ENCODE measurements at places on chromosomes 2 and 18. TPM values are rescaled to one million over a fixed set of nuclear protein-coding genes. Genes with fewer than 3 reads are reported as not detected.

ZBTB7C gene
- 2.3 TPM for total RNA-seq

DNA sequence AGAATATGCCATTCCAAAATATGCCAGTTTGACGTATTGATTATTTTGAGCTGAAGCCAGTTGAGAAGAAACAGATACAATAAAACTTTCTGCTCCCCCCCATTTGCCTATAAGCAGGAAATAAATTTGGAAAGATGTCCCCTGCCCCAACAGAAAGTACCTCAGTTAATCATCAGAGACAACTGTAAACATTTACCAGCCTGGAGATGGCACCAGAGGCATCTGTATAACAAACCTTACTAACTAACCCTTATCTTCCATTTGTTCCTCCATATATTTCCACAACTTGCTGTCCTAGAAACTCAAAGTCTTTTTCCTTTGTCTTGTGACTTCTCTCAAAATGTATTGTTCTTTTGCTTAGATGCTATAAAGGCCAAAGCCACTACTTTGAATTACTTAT is 93.8 kb downstream of the AKAIN1 start:
- H3K36me3 ChIP-seq, result no peaks in the 10 kb centered on the region
- DNase-seq, result no peak
- no peak overlapping the region for H3K4me3 ChIP-seq
- no peaks in the 10 kb centered on the region for H3K27me3 ChIP-seq

DNA sequence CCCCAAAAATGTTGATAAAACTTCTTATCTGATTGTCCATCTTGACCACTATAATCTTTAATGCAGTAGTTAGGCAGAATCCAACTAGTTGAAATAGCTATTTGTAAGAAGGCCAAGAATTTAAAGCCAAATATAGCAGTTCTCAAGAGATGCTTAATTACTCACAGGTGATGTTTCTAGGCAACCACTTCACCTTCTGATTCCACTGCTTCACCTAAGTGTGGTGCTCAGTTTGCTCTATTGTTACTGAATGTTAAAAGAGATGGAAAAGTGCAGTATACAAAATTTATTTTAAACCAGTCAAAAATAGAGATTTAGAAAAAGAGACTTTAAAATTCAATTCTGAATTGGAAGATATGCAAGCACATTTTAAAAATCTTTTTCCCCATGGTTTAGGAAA is 539.4 kb downstream of the ZNF804A start:
- no peaks in the 10 kb centered on the region for H3K4me1 ChIP-seq
- H3K27me3 ChIP-seq, result no peaks in the 10 kb centered on the region
- no peak overlapping the region for H3K27ac ChIP-seq
- DNase-seq, result no peak

DNA sequence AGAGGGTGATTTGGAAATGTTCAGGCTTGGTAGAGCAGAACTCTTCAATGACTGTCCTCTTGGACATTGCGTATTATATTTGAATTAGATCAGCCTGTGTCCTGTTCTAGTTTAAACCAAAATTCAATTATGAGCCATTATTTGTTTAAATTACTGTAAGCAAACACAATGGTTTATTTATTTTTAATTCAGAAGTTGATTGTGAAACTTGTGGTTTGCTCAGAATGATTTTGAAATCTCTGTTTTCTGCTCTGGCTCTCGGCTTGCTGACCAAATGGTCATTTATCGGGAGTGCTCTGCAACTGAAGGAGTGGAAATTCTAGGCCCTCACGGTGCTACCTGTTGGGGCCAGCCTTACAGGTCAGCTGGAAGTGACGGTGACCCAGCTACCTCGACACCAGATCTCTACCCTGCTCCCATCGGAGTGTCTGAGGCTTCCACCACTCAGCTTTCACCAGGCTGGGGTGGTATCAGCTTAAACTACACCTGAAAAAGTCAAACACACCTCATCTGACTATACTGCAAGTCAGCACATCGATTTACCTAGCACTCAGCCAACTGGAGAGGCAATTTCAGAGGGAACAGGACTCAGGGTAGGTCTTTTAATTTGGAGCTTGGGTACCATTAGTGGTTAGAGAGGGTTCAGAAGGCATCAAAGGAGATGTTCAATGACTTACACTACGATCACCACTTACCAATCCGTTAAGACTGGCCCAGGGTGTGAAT is 36.8 kb upstream of the GPD2 start:
- H3K4me1 ChIP-seq, result peaks cover 14% of the 10 kb centered on the region
- H3K27ac ChIP-seq, result peak overlapping the region; percentile 94
- peak; percentile 36 for DNase-seq
- no peaks in the 10 kb centered on the region for H3K36me3 ChIP-seq
- no peaks in the 10 kb centered on the region for H3K27me3 ChIP-seq
- no peak overlapping the region for H3K4me3 ChIP-seq

SUCLG1 gene
- total RNA-seq, result 89.2 TPM

- peak overlapping the region; percentile 32 for H3K27ac ChIP-seq
- no peak overlapping the region for H3K4me3 ChIP-seq
- H3K27me3 ChIP-seq, result no peaks in the 10 kb centered on the region
- DNase-seq, result no peak
Measured at GRCh38 chr18:9701609-9702349, 6.3 kb upstream of the RAB31 start.

DNA sequence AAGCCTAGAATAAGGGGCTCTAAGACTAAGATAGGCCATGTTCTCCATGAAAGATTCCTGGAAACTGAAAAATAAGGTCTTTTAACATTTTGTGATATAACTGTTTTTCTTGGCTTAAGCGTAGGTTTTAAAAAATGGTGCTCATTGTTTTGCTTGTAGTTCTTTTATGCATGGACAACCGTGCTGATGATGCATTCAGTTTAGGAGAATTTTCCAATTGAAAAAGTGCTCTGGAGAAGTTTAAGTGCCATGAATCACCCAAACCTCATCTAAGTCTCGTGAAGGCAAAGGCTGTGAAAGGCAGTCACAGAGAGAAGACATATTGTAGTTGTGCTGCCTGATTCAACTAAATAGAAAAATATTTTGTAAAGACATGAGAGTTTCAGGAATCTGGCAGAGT is 111.8 kb upstream of the GAREM1 start:
- H3K4me3 ChIP-seq, result no peak overlapping the region
- no peak for DNase-seq
- H3K27me3 ChIP-seq, result no peaks in the 10 kb centered on the region
- no peaks in the 10 kb centered on the region for H3K36me3 ChIP-seq

TCF23 gene
- 0.66 TPM for total RNA-seq

FER1L5 gene
- total RNA-seq, result 0.78 TPM

GRCh38 chr2:191747170-191747530 is 69.2 kb downstream of the NABP1 start:
- no peaks in the 10 kb centered on the region for H3K27me3 ChIP-seq
- no peaks in the 10 kb centered on the region for H3K4me1 ChIP-seq
- no peak overlapping the region for H3K4me3 ChIP-seq
- H3K36me3 ChIP-seq, result no peaks in the 10 kb centered on the region
- no peak for DNase-seq
- no peak overlapping the region for H3K27ac ChIP-seq

SCN1A gene
- not detected for total RNA-seq

EMILIN1 gene
- total RNA-seq, result 24.1 TPM

DNA sequence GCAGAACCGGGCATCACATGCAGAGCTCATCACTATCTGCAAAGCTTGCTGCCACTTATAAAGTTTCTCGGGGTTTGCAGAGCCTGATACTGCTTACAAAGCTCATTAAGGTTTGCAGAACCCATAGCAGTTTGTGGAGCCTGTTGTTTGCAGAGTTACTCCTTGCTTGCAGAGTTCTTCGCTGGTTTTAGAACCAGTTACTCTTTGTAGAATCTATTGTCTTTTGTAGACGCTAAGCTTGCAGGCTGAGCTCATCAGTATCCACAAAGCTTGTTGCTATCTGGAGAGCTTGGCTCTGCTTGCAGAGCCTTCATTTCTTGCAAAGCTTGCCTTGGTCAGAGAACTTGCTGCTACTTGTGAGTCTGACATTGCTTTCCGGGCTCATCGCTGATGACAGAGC is 106.9 kb downstream of the CELF4 start:
- H3K27me3 ChIP-seq, result no peaks in the 10 kb centered on the region
- no peak overlapping the region for H3K27ac ChIP-seq
- no peaks in the 10 kb centered on the region for H3K36me3 ChIP-seq
- H3K4me1 ChIP-seq, result peaks cover 2% of the 10 kb centered on the region
- H3K4me3 ChIP-seq, result no peak overlapping the region
- DNase-seq, result no peak

- H3K27ac ChIP-seq, result no peak overlapping the region
- DNase-seq, result no peak
- no peaks in the 10 kb centered on the region for H3K4me1 ChIP-seq
- no peak overlapping the region for H3K4me3 ChIP-seq
- no peaks in the 10 kb centered on the region for H3K36me3 ChIP-seq
Measured at GRCh38 chr2:5360081-5360480, 332.1 kb upstream of the SOX11 start.

DNA sequence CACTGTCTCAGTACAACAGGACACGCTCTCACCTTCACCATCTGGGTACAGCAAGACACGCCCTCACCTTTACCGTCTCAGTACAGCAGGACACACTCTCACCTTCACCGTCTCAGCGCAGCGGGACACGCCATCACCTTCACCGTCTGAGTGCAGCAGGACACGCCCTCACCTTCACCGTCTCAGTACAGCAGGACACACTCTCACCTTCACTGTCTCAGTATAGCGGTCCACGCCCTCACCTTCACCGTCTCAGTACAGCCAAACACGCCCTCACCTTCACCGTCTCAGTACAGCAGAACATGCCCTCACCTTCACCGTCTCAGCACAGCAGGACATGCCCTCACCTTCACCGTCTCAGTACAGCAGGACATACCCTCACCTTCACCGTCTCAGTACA is 109.9 kb upstream of the CTDP1 start:
- H3K4me3 ChIP-seq, result no peak overlapping the region
- H3K36me3 ChIP-seq, result no peaks in the 10 kb centered on the region
- H3K27ac ChIP-seq, result no peak overlapping the region

GRCh38 chr2:2850218-2850755 is 519.2 kb upstream of the MYT1L start:
- H3K4me1 ChIP-seq, result peaks cover 31% of the 10 kb centered on the region
- no peak overlapping the region for H3K4me3 ChIP-seq
- H3K36me3 ChIP-seq, result no peaks in the 10 kb centered on the region
- no peak for DNase-seq
- H3K27ac ChIP-seq, result no peak overlapping the region

- H3K27ac ChIP-seq, result no peak overlapping the region
- no peak overlapping the region for H3K4me3 ChIP-seq
- H3K36me3 ChIP-seq, result no peaks in the 10 kb centered on the region
- H3K27me3 ChIP-seq, result no peaks in the 10 kb centered on the region
- peaks cover 5% of the 10 kb centered on the region for H3K4me1 ChIP-seq
- no peak for DNase-seq
Measured at GRCh38 chr18:58970943-58971790, 106.5 kb downstream of the ZNF532 start.

- no peaks in the 10 kb centered on the region for H3K4me1 ChIP-seq
- DNase-seq, result no peak
- no peak overlapping the region for H3K27ac ChIP-seq
- no peaks in the 10 kb centered on the region for H3K27me3 ChIP-seq
- H3K4me3 ChIP-seq, result no peak overlapping the region
- H3K36me3 ChIP-seq, result peaks cover 2% of the 10 kb centered on the region
Measured at GRCh38 chr18:49227441-49228165, 232.8 kb downstream of the DYM start.

SPP2 gene
- total RNA-seq, result not detected

DNA sequence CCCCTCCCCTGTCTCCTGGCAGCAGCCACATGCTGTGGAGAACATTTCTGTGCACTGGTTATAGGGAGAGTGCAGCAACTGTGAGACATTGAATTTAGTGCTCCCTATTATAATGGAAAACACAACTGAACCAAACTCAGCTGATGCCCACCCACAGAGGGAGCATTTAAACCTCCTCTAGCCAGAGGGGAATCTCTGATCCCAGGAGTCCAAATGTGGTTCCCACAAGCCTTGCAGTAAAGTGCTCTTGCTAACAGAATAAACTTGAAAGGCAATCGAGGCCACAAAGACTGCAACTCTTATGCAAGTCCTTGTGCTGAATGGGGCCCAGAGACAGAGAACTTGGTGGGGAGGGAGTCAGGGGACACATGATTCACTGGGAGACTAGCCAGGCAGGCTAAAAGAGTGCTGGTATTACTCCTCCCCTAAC is 638.8 kb upstream of the VRK2 start:
- no peak overlapping the region for H3K27ac ChIP-seq
- no peaks in the 10 kb centered on the region for H3K27me3 ChIP-seq
- no peaks in the 10 kb centered on the region for H3K36me3 ChIP-seq

PID1 gene
- 13.8 TPM for total RNA-seq

- H3K4me1 ChIP-seq, result peaks cover 8% of the 10 kb centered on the region
- H3K4me3 ChIP-seq, result no peak overlapping the region
- no peaks in the 10 kb centered on the region for H3K36me3 ChIP-seq
- H3K27me3 ChIP-seq, result no peaks in the 10 kb centered on the region
- DNase-seq, result no peak
Measured at GRCh38 chr2:215621381-215621780, 185.5 kb upstream of the FN1 start.

GRCh38 chr2:31136732-31137131 is 1.5 kb downstream of the GALNT14 start:
- H3K27me3 ChIP-seq, result no peaks in the 10 kb centered on the region
- H3K4me1 ChIP-seq, result peaks cover 22% of the 10 kb centered on the region
- no peak overlapping the region for H3K27ac ChIP-seq

- H3K27ac ChIP-seq, result no peak overlapping the region
- H3K27me3 ChIP-seq, result no peaks in the 10 kb centered on the region
- no peak overlapping the region for H3K4me3 ChIP-seq
Measured at GRCh38 chr2:17620280-17620679, 79.8 kb downstream of the VSNL1 start.

DNA sequence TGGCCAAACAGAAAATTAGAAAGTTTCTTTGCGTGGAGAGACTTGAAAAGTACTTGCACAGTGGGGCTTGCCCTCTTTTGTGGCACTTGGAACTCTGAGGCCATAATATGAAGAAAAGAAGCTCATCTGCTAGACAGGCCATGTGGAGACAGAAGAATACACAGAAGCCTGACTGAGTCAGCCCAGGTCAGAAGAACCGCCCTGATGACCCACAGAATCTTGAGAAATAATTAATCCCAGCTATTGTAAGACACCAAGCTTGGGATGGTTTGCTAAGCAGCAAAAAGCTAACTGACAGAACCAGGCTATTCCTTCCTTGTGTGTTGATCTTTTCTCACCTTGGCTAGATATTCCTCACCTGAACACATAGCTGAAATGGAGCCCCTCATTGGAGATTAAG is 33.7 kb downstream of the G6PC2 start:
- H3K4me1 ChIP-seq, result no peaks in the 10 kb centered on the region
- H3K27ac ChIP-seq, result no peak overlapping the region
- H3K36me3 ChIP-seq, result no peaks in the 10 kb centered on the region
- no peak for DNase-seq
- no peaks in the 10 kb centered on the region for H3K27me3 ChIP-seq

SP9 gene
- total RNA-seq, result not detected

MPPE1 gene
- total RNA-seq, result 29.0 TPM

SOX11 gene
- under 0.01 TPM for total RNA-seq

DNA sequence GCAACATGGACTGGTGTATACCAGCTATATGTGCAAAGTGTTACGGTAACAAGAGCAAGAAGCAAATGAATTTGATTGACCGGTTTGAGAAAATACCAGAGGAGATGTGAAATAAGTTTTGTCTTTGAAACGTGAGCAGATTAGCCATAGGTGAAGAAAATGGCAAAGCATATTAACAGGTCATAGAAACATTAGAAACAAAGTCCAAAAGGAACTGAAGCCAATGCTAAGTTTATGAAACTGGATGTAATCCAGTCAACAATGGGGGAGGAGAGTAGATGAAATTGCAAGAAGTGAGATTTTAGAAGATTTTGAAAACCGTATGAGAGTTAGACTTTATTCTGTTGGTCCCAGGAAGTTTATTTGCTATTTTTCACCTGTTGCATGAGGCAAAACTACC is 1315.4 kb upstream of the CHAC2 start:
- H3K27ac ChIP-seq, result no peak overlapping the region
- H3K4me3 ChIP-seq, result no peak overlapping the region
- no peaks in the 10 kb centered on the region for H3K27me3 ChIP-seq
- no peaks in the 10 kb centered on the region for H3K4me1 ChIP-seq
- no peak for DNase-seq
